ENCODE measurements at places on chromosomes 4 and X.

DNA sequence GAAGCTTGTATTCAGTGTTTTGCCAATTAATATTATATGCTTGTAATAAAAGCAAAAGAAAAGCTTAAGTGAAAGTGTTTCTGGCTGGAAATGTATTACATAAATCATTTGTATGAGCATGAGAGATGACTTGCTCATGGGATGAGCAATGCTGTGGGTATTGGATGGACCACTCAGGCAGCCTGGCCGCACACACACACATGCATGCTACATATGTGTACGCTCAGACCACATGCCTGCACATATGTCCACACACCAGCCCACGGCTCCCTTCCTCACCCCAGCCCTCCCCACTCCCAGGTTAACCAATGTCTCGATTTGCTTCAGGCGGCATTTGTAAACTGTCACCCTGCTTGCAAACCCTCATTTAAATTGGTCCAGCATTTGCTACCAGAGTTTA, 55.9 kb downstream of the CPLX1 start:
- DNase-seq: no peak

GRCh38 chr4:167102475-167102874, 131.8 kb downstream of the SPOCK3 start:
- DNase-seq: no peak

DNA sequence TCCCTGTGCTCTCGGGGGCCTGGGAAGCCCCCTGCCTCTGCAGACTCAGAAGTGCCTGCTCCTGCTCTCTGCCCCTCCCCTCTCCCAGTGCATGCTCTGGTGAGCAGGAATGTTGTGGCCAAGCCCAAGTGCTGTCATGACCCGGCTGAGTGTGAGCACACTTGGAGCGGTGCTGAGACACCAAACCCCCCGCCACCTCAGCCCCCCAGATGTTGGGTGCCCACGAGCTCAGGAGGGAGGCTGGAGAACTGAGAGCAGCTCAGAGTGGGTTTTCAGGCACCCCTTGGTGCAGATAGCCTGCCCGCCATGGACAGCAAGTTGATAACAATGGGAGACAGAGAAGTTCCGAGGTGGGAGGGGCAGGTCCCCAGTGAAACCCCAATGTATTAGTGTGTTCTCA, 477.4 kb downstream of the ACTRT1 start:
- DNase-seq: no peak

- DNase-seq: no peak
Measured at GRCh38 chrX:78595901-78596502, 63.1 kb downstream of the RTL3 start.

DNA sequence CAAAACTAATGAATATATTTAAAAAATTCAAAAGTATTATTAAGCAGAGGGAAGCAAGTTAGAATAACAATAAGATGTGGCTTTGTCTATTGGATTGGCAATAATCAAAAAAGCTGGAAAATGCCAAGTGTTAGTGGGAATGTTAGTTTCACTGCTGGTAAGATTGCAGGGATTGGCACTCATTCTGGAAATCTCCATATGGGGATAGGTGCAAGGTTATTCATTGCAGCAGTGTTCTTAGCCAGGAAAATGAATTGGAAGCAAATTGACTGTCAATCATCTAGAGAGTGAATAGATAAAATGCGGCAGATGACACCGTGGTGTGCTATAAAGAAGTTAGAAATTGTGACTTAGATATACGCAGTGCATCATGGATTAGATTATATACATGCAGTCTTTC, 1615.5 kb upstream of the PCDH7 start:
- DNase-seq: no peak

DNA sequence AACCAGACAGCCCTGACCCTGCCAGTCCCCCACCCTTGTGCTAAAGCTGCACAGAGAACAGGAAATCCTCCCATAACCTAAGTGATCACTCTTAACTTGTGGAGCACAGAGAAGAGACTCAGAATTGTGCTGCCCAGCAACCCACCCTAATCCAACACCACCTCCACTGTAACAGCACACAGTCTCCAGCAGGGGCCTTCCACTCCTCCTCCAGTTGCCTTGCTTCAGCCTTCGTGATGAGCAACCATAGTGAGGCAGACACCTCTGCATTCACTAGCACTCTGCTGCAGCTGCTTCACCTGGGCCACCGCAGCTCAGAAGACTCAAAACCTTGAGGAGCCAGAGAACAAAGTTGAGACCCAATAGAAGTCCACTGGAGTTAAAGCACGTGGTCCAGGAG, 7.9 kb upstream of the UGT2B4 start:
- DNase-seq: no peak

All from thymus (tissue), 14 donors.